Nasal cavity respiratory epithelium epithelial cell of viscerocranial mucosa (primary cell): ENCODE measurements at places on chromosomes 12 and 14. TPM values are rescaled to one million over a fixed set of nuclear protein-coding genes. Genes with fewer than 3 reads are reported as not detected.

Gene PGF
- 41.9 and 45.8 TPM in 2 replicates for total RNA-seq

Gene ERGIC2
- total RNA-seq: 51.6 and 68.2 TPM in 2 replicates

Gene UBE2N
- 63.6 and 73.6 TPM in 2 replicates for total RNA-seq

Gene CCDC38
- total RNA-seq: under 0.01 TPM in 1 of 2 replicates, not detected in the other

Gene DHRS2
- total RNA-seq: under 0.01 and 0.07 TPM in 2 replicates

Gene LTBP2
- total RNA-seq: 11.6 and 58.5 TPM in 2 replicates

Gene MGP
- not detected in 2 replicates for total RNA-seq

Gene GLT1D1
- total RNA-seq: not detected in 2 replicates

Gene SCN8A
- 0.64 and 2.7 TPM in 2 replicates for total RNA-seq
